Activated T-cell treated with anti-CD3 and anti-CD28 coated beads for 4 hours (primary cell): ENCODE measurements at places on chromosomes 5 and 9.

DNA sequence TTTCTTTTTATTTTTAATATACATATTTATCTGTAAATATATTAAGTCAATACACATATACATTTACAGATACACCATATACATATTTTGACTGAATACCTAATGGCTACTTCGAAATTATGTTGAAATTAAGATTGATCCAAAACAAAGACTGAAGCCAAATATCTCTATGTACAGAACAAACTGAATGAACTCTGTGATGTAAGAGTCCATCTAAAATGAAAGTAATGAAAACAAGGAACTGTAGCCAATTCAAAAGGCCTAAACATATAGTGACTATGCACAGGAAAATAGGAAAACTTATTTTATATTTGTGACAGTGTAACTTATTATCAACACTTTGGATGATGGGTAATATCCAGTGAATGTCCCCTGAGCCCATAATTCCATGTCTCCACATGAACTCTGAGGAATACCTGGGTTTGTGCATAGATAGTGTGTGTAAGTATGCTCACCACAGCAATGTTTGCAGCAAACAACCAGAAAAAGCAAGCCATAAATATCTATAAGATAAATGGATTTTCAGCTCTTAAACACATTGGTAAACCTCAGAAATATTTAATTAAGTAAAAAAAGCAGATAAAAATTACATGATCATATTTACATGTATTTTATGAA lies 517.2 kb upstream of the CDH6 start:
- DNase-seq: no peak

- no peak for DNase-seq
Observed at GRCh38 chr5:86979811-86980411, 287.8 kb upstream of the RASA1 start.

- DNase-seq: peak; percentile 44
Observed at GRCh38 chr5:149730620-149731331, 666 bp downstream of the PPARGC1B start.

GRCh38 chr5:136330353-136331038 lies 34.8 kb downstream of the TRPC7 start:
- DNase-seq: no peak

DNA sequence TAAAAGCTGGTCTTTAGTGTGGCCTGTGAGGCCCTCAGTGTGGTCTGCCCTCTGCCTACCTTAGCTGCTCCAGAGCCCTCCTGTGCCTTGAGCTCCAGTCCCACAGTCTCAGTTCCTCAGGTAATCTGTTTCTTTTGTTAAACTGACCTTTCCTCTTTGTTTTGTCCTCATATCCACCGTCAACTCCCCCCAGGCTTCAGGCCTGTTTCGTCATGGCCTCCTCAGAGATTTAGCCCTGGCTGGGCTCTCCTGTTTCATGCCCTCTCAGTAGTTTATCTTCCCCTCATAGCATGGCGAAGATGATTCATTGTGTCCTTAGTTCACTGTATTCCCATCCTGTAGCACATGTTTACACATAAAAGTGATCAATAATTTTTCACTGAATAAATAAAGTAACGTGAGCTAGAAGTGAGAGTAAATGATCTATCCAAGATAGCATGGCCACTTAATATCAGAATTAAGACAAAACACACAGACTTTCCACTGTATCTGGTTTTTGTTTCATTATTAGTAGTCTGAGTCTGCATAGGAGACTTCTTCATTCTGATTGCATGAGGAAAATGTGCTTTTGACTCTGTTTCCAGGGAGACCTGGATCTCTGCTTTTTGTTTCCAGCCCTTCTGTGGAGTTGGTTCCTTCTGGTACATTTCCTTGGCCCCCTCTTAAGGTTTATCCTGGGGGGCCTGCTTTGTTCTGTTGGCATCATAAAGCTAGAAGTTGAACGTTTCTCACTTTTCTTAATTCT lies 70.5 kb downstream of the SNX24 start:
- DNase-seq: no peak

- no peak for DNase-seq
Observed at GRCh38 chr5:110841137-110841536, 102.3 kb downstream of the SLC25A46 start.

- DNase-seq: peak; percentile 81
Observed at GRCh38 chr9:129131300-129132145, 20.3 kb downstream of the PTPA start.

GRCh38 chr9:100595391-100596199 lies 17.7 kb downstream of the CAVIN4 start:
- DNase-seq: no peak

GRCh38 chr5:76294573-76294972 lies 108.5 kb upstream of the IQGAP2 start:
- DNase-seq: no peak

DNA sequence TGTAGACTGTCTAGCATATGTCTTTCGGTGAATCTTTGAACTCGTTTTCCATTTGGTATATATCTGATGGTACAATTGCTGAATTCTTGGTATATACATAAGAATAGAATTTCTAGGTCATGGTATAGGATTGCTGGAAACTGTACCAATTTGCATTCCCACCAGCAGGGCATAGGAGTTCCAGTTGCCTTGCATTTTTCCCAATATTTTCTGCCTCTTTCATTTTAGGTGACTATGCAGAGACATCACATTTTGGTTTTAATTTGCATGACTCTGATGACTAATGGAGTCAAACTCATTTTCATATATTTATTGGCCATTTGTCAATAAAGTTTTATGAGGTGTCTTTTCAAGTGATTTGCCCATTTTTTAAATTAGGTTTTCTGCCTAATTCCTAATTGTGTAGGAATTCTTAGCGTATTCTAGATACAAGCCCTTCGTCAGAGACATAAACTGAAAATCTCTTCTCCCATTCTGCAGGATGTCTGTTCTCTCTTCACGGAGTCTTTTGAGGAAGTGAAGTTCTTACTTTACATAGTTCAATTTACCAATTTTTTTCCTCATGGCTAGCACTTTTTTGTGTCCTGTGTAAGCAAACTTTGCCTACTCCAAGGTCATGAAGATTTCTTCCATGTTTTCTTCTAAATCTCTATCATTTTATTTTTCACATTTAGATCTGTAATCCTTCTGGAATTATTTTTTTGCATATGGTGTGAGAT lies 28.9 kb upstream of the PDCD1LG2 start:
- no peak for DNase-seq

DNA sequence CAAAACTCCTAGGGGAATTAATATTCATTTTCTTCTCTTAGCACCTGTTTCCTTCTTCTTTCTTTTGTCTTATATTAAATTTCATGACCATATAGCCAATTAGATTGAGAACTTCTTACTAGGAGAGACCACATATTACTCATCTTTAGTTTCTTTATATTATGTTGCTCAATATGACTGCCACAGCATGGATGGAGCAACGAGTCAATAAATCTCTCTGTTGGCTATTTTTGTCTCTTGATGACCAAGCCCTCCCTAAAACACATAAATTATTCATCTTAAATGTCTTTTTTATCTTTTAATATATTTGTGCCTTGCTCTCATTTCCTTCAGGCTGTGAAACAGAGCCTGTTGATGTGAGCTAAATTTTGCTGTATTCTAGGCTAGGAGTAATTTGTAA lies 123.0 kb downstream of the ADAMTSL1 start:
- DNase-seq: no peak

DNA sequence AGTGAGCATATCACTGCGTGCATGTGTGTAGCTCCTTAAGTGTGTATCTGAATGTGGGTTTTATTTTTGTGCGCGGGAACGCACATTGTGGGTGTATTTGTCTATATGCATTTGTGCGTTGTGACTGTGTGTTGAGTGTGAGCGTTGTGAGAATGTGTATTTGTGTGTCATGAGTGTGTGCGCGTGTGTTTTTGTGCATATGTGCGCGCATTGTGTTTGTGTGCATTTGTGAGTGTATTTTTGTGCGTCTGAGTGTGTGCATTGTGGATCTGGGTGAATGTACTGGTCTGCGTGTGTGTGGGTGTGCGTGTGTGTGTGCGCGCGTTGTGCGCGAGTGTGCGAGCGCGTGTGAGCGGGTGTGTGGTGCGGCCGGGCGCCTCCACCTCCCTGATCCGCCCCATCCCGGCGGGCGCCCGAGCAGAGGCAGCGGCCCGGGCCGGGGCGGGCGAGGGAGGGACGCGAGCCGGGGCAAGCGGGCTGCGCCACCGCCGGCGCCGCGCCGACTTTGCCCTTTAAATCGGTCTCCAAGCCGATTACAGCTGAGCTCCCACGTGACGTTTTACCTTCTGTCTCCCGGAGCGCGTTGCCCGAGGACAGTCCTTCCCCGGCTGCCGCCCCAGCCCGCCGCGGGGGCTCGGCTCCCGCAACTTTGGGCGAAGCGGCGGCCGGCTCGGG lies at the start of gene RASGRF2:
Gene RASGRF2, plus strand, starts transcription at position 596 of the 675 bp plus-strand sequence. CDS start 376 bp downstream, outside the sequence.
- peak; percentile 29 for DNase-seq

- DNase-seq: no peak
Observed at GRCh38 chr5:36462295-36463021, 143.9 kb upstream of the SLC1A3 start.

- no peak for DNase-seq
Observed at GRCh38 chr9:123687246-123687751, 242.6 kb downstream of the DENND1A start.

GRCh38 chr9:75505654-75506053 lies 384.8 kb upstream of the PCSK5 start:
- DNase-seq: no peak

DNA sequence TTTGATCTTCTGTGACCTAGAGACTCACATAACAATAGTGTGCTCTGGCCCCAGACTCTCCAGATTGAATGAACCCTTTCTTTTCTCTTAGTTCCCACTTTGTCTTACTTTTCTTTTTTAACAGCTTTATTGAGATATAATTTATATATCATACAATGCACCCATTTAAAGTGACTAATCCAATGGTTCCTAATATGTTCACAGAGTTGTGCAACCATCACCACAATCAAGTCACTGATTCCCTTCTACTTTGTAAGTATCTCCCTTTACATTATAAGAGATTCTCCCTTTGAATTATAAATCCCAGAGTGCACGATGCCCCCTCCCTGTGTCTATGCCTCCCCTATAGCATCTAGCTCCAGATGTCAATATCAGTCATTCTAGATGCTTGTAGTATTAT lies 172.4 kb downstream of the HINT1 start:
- DNase-seq: no peak

GRCh38 chr5:169832845-169833244 lies 147.4 kb downstream of the INSYN2B start:
- DNase-seq: no peak

DNA sequence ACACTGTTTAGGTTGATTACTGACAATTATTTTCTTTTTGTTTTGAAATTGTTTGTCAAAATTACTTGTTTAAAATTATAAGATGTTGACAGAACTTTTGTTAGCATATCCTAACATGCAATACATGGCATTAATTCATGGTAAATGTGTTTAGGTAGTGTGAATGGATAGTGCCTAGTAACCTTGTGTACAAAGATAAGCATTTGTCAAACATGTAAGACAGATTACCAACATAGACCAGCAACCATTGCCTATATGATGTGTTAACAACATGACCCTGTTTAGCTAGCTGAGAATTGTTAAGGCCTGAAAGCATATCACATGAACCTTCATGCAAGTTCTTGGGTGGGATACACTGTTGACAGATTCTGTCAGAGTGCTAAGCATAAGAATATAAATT lies 13.4 kb downstream of the MAN2A1 start:
- no peak for DNase-seq

DNA sequence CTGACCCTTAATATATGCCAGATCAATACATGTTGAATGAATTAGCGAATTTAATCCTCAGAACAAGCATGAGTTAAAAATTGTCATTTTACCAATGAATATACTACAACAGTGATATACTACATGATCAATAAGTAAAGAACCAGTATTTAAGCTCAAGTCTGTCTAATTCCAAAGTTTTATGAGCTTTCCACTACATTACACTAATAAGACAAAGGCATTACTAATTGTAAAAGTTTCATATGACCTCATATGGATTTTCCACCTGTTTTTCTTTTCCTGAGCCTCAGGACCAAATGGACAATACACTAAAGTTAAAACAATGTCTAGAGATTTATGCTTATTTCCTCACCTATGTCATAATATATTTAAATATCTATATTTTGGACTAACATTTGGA lies 80.8 kb downstream of the OXCT1 start:
- no peak for DNase-seq
